ENCODE measurements at places on chromosomes 3 and 15.

DNA sequence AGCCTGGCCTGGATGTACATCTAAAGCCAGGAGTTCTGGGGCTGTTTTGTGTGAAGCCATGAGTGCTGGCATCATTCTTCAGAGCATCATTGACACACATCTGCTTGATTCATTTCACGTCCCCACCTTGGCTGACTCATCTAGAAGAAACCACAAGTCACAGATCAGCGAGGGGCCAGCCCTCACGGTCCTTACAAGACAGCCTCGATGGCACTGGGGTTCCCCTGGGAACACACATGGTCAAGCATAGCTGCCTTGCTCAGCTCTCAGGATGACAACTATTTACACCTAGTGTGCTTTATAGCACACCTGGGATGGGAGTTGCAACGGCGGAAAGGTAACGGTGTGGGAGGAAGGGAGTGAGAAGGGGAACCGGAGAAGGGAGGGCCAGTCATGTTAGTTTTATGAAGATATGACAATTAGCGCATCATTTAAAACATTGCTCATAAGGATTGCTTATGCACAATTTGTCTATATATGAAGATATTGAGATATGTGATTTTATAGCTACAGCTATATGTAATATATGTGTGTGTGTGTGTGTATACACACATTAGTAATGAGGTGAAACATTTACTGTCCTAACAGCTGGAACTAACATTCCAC, 227.1 kb downstream of the RPLP1 start:
- DNase-seq = no peak

DNA sequence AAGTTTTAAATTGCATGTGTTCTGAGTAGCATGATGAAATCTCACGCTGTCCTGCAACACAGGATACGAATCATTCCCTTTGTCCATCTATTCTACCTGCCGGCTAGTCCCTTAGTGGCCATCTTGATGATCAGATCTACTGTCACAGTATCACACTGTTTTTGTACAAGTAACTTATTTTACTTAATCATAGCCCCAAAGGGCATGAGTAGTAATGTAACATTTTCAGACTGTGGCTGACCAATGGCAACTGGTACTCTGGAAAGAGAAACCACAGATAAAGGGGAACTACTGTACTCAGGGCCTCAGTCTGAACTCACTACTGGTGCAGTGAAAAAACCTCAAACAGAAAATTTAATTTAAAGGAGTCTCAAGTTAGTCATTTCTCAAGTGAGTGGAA, 127.3 kb upstream of the MRPL3 start:
- DNase-seq = no peak

DNA sequence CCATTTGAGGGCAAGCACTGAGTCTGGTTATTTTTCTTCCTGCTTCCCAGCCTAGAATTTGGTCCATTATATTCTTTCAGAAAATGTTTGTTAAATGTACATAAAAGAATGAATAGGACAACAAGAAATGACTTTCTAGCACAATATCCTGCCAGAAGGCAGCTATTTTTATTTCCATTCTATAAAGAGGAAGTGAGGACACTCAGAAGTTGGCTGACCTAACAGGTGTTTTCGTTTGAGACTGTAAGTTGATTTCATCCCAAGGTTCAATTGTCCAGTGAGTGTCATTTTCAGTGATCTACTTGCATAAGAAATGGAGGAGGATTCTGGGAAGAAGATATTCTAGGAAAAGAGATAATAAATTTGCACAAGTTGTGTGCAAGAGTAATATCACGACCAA, 191.9 kb upstream of the POU1F1 start:
- DNase-seq = no peak

DNA sequence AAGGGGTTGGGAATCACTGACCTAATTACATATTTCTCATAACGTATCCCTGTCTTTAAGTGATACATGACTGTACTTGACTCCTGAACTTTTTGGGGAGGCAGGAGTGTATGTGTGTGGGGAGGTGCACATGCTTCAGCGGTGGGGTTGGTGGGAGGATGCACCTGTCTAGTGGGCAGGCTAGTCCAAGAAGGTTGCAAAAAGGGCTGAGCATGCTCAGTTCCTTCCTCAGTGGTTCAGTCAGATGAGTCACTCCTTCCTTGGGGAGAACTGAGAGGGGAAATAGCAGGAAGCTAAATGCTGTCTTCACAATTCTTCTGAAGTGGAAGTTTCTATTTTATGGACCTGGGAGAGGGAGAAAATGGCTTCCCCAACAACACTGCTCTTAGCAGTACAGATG, 24.6 kb upstream of the AP4E1 start:
- no peak for DNase-seq

GRCh38 chr3:151845306-151845905, 28.0 kb upstream of the SUCNR1 start:
- DNase-seq = no peak

GRCh38 chr3:68274286-68274685, 619.9 kb upstream of the SUCLG2 start:
- no peak for DNase-seq

- DNase-seq = no peak
These were observed 148.6 kb upstream of the LINGO1 start for GRCh38 chr15:77781151-77781945.

- DNase-seq = no peak
These were observed 152.1 kb downstream of the TBL1XR1 start for GRCh38 chr3:177045222-177045621.

DNA sequence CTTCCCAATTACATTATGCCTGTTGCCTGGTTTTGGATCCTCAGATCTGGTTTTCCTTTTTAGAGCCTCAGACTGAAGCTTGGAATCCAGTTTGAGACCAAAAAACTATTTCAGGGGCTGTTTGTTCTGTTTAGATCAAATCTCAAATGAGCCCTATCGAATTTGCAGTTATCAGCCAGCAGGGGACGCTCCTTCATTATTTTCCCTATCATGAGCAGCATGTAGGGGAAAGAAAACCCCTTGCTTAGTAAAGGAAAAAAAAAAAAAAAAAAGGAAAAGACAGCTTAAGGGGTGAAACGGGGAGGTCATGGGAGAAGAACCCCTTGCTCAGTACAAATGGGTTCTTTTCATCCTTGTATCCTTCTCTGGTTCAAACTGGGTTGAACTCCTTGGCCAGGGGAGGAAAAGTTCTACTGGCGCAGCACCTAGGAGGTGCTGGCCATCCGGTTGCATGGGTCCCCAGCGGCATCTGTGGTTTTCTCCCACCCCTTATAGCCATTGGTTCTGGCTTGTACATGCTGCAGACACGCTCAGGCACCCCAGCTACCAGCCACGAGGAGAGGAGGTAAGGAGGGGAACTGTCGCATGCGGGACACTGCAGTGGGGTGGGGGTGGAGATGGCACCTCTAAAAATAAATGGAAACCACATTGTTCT, 1375.1 kb upstream of the ALCAM start:
- DNase-seq = no peak

DNA sequence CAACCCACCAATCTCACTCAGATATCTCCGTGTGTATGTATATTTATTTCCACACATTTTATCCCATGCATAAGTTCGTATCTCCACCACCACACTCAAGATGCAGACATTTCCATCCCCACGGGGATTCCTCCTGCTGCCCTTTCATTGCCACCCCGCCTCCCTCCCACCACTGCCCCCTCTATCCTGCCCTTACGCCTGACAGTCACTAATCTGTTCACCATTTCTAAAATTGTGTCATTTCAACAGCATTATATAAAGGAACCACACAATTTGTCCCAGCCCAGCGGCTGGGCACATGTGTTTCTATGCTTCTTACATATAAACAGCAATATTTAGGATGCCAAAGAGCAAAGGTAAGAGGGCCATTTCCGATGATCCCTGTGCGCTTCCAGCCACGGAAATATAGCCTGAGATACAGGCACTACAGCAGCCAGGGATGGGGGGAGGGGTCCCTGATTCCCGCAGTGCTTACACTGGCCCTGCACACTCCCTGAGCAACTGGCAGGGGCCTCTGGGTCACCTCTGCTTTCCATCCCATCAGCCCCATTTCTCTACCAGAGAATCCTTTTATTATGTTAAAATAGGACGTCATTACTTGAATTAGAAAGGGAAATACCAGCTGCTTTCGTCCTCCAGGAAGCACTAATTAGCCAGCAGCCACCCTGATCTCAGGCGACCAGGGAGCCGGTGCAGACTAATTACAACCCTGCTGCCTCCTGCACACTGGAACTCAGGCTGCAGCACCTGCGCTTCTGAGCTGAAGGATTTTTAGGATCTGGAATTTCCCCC, 372.0 kb upstream of the ATP10A start:
- peak; percentile 24 for DNase-seq

- no peak for DNase-seq
These were observed 1.3 kb downstream of the ARL6IP5 start for GRCh38 chr3:69085833-69086722.

- no peak for DNase-seq
These were observed 11.3 kb upstream of the XRN1 start for GRCh38 chr3:142459096-142459495.

GRCh38 chr15:40796041-40796440, 10.8 kb upstream of the ZFYVE19 start:
- no peak for DNase-seq

GRCh38 chr15:62979252-62979651, 63.3 kb upstream of the TPM1 start:
- no peak for DNase-seq
